ENCODE measurements at places on chromosomes 16 and 17.

DNA sequence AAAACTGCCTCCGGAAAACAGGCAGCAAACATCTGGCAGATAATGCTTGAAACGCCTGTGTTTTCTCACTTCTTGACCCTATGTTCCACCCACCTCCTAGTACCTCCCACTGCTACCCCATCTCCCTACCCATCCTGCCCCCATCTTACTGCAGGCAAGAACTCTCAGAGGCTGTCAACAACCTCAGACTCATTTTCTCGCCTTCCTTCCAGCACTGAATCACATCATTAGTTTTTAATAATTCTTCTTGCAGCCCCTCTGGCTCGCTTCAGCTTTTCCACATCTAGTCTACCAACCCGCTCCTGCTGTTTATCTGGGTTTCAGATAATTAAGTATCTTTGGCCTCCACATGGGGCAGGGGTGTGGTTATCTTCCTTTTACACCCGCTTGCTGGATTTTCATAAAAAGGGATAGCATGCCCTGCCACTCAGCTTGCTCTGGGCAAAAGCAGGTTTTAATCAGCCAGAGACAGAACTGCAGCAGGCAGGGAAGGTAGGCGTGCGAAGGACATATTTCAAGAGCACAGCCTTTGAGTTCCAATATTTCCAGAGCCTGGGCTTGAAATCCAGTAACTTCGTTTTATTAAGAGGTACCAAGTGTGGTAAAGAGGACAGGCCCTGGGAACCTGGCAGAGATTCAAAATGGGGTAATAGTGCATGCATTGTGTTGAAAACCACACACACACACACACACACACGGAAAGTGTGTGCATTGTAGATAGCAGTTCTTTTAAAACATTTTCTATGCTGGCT, 87.5 kb downstream of the BMERB1 start:
- no peak for DNase-seq

DNA sequence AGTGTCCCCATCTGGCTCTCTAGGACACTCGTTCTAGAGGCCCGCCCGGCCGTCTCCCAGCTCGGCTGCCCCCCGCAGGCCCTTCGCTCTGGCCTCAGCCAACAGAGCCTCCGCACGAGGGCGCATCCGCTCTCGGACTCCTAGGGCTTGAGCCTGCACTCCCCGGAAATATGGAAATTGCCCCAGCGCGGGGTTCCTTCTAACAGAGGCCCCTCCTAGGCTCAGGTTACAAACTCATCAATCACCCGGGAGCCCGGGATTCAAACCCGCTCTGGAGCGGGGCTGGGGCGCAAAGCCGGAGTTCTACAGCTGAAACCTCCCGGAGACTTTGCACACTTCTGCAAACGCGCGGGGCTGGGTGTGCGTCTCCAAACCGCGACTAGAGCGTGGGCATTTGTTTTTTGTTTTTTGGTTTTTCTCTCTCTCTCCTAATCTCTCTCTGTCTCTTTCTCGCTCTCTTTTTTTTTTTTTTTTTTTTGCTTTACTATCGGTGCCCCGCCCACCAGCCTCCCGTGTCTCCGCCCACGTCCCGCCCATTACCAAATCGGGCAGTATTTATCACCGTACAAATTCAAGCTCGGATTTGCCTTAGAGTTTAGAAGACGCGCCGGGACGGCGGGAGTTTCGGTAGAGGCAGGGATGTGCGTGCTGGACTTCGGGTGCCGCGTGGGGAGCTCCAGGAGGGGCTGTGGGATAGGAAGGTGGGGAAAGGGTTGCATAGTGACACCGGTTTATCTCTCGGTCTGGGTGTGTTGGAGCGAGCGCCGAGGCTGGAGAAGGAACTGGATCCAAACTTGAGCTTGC, 2.4 kb upstream of the FOXL1 start:
- DNase-seq: no peak

DNA sequence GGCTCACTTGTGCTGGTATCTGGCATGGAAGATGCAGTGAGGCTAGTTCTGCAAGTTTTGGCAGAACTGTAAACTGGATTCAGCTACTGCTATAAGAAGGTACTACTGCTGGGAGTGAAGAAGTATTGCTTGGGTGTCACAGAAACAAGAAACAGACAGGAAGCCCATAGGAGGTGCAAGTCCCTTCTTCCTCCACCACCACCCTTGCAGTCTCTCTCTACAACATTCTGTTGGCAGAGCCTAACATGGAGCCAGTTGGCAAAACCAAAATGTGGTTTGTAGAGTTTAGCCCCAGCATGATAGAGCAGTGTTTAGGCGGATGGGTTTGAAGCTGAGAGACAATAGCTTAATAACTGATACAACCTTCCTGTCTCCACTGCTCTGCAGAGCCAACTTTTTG, 72.6 kb downstream of the NLK start:
- DNase-seq: no peak

- no peak for DNase-seq
Observed at GRCh38 chr17:13587487-13588338, 14.0 kb downstream of the HS3ST3A1 start.

DNA sequence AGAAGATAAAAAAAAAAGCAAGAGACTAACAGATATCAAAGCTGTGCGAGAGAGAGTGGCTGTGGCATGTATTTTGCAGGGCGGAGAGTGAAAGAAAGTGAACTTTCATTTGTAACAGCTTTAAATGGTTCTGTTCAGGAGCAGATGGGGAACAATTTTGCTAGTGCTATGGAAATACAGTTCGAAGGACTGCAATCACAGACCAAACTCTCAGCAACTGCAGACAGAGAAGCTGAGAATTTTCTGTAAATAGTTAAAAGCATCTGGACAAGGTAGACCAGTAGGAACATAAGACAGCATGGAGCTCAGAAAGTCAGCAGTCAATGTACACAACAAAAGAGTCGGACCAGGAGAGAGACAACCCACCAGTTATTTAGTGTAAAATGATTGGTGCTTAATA, 62.3 kb downstream of the TBX4 start:
- DNase-seq: no peak

DNA sequence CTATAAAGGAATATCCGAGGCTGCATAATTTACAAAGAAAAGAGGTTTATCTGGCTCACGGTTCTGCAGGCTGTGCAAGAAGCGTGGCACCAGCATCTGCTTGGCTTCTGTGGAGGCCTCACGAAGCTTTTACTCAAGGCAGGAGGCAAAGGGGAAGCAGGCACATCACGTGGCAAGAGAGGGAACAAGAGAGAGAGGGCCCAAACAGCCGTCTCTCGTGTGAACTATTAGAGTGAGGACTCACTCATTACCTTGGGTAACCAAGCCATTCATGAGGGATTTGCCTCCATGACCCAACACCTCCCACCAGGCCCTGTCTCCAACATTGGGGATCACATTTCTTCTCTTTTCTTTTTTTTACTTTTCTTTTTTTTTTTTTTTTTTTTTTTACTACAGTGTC, 7.5 kb upstream of the ALKBH5 start:
- no peak for DNase-seq

DNA sequence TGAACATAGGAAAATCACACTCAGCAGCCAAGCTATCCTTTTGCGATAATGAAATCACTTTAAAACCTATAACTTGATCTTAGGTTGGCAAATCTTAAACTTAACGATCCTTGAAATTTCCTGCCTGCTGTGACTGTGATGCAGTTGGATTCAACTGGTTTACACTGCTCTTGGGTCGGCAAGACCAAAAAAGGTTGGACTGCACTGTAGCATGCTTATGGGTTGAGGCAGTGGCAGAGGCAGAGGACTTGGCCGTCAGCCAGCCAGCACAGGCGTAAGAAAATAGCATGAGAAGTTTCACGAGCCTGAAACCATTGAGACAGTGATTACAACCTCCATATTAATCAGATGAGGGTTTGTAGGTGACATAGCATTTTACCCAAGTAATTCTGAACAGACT, 21.4 kb downstream of the WSB1 start:
- no peak for DNase-seq

DNA sequence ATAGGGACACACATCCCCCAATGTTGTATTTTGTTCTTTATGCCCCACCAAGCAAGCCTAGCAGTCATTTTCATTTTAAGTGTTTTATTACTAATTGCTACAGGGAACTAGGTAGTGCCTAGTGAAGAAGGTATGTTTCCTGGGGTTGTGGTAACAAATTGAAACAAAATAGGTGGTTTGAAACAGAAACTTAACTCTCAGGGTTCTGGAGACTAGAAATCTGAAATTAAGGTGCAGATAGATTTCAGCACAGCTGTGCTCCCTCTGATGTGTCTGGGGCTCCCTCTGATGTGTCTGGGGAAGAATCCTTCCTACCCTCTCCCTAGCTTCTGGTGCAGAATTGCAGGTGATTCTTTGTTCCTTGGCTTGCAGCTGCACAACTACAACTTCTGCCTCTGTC, 390.1 kb downstream of the ZFHX3 start:
- no peak for DNase-seq

- no peak for DNase-seq
Observed at GRCh38 chr17:64449545-64449944, 630 bp downstream of the MILR1 start.

GRCh38 chr17:62744259-62744658, 63.9 kb downstream of the MARCHF10 start:
- no peak for DNase-seq

DNA sequence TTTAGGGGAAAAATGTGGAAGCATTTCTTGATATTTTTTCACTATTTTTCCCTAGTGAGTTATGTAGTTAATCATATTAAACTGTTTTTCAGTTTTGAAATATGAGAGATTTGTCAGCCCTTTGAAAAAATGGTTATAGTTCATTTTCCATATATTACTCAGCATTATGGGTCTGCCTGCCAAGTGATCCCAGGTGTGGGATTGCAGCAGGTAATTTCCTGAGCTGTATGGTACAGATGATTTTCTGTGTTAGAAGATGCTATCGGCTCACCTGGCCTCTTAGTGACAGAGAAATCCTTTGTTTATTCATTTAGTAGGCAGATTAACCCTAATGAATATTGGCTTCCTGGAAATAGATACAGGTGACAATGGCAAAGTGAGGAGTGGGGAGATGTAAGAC, 275.1 kb upstream of the TBX2 start:
- DNase-seq: no peak

DNA sequence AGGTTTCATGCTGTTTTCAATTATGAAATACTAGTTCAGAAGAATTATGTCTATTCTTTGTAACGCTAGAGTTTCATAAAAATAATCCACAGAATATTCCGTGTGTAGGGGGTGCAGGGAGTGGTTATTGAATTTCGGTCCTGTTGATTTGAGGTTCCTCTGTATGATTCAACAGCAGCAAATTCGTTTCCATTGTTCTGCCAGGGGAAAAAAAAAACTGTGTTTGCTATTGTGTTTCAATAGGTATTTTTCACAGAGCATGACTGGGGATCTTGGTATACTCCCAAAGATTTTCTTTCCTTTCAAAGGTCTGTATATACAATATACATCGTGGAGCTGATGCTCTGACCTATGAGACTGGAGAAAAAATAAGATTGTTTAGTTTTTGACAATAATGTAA, 15.8 kb downstream of the SHISA9 start:
- no peak for DNase-seq

GRCh38 chr17:80791758-80792284, 199.8 kb upstream of the CHMP6 start:
- DNase-seq: peak; percentile 75

DNA sequence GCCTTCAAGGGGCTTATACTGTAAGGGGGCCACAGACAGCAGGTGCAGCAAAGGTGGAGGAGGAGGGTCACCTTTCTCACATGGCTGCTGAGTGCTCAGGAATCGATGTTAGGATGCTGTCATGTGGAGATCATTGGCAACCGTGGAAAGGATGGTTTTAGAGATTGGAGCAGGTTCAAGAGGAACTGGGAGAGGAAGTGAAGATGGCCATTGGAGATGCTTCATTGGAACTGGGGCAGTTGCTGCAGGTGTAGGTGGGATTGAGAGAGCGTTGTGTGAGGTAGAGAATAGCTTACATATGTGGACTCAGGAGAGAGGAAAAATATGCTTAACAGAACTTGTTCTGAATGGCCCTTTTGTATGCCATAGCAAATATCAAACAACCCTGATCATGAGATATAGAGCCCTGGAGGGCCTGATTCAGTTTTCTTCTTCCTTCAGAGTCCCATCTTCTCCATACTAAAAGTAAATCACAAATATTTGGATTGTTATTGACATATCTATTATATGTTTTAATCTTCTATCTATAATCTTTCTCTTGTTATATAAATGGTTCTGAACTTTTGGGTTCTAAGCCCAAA, 40.8 kb downstream of the LDHD start:
- peak; percentile 42 for DNase-seq

- DNase-seq: no peak
Observed at GRCh38 chr17:78821961-78822360, 18.7 kb downstream of the USP36 start.

- no peak for DNase-seq
Observed at GRCh38 chr16:75010427-75010826, 11.6 kb downstream of the ZNRF1 start.

GRCh38 chr17:40524243-40524965, 23.0 kb upstream of the TNS4 start:
- no peak for DNase-seq

GRCh38 chr17:79835470-79835899, 3.8 kb downstream of the CBX4 start:
- DNase-seq: no peak

DNA sequence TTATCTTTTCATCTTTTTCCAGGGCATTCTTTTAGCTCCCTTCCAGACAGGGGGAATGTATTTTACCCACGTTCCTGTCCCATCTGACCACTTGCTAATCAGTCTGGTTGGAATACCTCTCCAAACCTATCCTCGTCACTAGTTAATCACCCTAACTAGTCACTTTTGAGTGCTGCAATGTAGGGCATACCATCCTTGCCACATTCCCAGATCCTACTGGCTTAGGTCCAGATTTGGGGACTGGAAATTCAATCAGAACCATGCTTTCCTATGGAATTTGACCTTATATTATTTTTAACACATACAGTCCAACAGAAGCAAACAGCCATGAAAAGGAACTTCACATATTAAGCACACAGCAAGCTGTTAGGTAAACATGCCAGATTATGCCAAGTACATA, 29.7 kb downstream of the NACA2 start:
- DNase-seq: no peak

DNA sequence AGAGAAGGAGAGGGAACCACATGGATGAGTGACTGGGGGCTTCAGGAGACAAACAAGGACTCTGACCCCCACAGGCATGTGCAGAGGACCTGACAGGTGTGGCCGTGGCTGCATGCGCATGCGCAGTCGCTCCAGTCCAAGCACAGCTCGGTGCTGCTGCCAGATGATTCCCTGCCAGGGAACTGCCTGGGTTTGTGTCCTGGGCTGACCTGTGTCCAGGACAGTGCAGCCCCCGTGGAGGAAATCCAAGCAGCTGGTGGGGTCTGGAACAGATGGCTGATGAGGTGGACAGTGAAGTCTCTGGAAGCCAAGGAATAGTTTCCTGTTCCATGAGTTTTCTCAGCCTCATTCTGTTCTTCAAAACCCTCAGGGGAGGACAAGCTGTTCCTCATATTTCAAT, 27.3 kb downstream of the LASP1 start:
- DNase-seq: no peak

GRCh38 chr16:84726079-84726668, 26.4 kb downstream of the USP10 start:
- DNase-seq: peak; percentile 41

GRCh38 chr17:65297916-65298315, 160.7 kb downstream of the RGS9 start:
- no peak for DNase-seq

- DNase-seq: no peak
Observed at GRCh38 chr17:40209404-40210093, 9.6 kb upstream of the WIPF2 start.

GRCh38 chr16:12580809-12581208, 222.9 kb downstream of the CPPED1 start:
- DNase-seq: no peak
